Activated CD8-positive, alpha-beta memory T cell treated with anti-CD3 and anti-CD28 coated beads for 1 hour (primary cell): ENCODE measurements at places on chromosomes 1 and 21.

- DNase-seq = no peak
Measured at GRCh38 chr1:171963762-171964161, 122.5 kb downstream of the DNM3 start.

DNA sequence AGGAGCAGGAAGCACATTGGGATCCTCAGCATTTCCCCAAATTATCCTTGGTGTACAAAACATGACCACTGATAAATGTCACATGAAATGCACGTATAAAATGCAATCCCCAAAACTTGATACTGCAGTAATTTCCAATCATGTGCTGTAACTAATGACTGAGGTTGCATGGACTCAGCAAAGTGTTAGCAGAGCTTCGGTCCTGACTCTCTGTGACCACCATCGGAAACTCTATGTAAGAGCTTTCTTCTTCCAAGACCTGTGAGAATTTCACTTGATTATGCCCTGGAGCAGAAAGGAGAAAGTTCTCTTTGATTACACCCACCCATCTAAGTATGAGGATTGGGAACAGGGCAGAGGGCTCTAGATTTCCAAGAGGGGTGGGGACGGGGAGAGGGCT, 908 bp downstream of the CD53 start:
- no peak for DNase-seq

DNA sequence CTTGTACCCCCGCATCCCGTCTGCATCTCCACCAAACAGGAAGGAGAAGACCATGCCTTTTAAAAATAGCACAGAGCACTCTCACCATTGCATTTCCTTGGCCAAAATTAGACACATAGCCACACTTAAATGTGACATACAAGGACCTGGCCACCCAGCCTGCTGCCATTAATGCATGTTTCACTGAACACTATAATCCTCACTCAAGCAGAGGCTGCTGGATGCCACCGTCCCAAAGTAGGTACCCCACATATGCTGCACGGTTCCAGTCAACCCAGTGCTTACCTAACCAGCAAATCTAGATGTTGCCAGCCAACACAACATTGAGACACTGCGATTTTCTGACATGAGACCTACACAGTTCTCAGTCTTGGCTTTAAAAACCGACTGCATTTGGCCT, 107.7 kb downstream of the ADSS2 start:
- no peak for DNase-seq

DNA sequence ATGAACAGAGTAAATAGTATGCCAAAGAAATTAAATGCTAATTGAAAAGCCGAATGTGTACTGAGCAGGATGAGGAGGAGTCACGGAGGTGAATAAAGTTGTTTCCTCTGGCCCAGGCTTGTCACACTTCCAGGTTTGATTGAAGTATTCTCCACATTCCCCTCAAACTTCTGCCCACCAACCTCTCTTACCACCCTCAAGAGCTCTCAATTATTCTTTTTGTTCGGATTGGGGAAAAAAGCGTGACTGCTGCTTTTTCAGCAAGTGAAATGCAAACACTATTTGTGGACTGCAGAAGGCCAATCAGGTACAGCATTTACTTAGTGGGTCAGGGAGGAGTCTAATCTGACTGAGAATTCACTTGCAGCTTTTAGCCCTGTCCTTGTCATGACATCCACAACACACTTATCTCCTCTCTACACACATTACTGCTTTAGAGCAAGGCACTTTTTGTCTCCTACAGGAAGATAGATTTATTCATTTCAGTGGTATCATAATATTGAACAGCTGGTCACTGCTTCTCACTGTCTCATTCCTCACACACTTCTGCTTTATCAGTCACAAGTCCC, 375.6 kb upstream of the PRMT6 start:
- no peak for DNase-seq

DNA sequence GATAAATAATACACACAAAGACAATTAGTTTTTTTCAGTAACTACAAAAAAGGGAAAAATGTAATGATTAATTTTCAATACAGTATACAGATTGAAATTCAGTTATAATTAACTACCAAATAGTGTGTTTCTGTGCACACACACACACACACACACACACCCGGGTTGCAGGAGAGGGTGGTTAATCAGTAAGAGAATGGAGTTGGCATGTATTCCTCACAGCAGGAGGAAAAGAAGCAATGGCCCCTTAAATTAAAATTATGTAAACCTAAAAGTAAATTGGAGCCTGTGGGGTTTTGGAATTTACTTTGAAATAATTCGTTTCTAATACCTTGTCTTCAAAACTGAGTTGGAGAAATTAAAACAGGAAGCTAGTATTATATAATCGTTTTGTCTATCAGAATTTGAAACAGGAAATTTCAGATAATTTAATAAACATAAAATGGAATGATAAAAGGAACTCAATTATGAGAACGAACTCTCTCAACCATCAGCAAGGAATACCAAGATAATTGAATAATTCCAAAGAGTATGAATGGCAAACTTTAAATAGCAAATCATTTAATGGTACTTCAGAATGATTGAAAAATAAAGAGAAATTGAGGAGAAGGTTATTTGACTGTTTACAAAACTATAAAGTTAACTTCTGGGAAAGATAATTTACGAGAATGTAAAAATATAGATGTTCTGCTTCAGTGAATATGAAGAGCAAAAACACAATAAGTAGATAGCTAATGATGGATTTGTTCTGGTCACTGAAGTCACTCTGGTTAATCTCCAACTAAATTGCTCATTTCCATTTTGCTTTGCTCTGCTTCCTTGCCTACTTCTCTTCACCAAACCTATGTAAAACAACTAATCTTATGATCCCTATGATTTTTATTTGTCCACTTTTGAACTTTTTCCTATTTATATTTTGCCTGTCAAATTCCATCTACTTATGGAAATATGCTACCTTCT, 547.9 kb upstream of the ZP4 start:
- no peak for DNase-seq

GRCh38 chr1:236365999-236366570, 28.0 kb upstream of the EDARADD start:
- DNase-seq = no peak

- DNase-seq = no peak
Measured at GRCh38 chr21:31872452-31873274, at the start of gene HUNK. Gene HUNK, plus strand, starts transcription at chr21:31873020. Its CDS starts 655 bp downstream, at chr21:31873675.

DNA sequence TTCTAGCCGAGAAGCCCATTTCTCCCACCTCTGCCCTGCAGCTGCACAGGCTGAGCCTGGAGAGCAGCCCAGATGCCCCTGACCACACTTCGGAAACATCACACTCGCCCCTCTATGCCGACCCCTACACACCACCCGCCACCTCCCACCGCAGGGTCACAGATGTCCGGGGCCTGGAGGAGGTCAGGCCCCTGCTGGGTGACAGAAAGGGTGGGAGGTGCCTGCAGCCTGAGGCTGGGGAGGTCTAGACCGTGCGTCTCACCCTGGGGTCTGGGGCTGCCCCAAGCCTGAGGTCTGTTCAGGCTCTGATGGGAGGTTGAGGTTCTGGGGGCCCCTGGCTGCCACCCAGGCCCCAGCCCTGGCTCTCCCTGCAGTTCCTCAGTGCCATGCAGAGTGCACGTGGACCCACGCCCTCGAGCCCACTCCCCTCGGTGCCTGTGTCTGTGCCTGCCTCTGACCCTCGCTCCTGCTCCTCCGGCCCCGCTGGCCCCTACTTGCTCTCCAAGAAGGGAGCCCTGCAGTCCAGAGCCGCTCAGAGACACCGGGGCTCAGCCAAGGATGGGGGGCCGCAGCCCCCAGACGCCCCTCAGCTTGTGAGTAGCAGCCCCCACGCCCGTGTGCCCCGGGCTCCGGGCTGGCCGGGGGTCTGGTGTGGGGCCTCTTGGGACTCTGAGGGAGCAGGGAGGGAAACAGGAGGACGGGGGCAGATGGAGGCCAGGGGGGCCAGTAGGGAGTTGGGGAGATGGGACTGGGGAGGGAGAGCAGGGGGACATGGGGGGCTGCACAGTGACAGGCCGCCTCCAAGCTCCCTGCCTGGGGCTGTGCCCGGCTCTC, 7.4 kb downstream of the PLEKHN1 start:
- DNase-seq = no peak

DNA sequence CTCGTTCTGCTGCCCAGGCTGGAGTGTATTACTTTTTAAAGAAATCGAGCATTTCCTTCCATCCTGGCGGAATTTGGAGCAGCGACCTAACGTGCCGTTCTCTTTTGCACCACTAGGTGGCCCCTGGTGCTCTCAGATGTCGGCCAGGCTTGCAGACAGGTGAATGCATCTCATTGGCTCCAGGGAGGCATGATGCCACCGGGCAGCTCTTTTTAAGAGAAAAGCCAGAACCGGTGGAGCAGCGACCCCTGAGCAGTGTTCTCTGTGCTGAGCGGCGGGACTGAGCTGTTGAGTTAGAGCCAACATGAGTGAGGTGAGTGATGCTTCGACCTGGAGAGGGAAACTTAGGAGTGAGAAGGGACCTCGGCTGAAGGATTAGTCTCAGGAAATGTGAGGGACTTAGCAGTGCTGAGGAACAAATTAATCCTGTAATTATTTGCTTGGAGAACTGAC, at the start of gene PCP4:
PCP4 (plus strand) TSS at position 241 of the 453 bp plus-strand sequence; CDS start at position 305, 64 bp downstream.
- peak; percentile 3 for DNase-seq

- no peak for DNase-seq
Measured at GRCh38 chr1:19776287-19776686, 23.4 kb downstream of the TMCO4 start.

DNA sequence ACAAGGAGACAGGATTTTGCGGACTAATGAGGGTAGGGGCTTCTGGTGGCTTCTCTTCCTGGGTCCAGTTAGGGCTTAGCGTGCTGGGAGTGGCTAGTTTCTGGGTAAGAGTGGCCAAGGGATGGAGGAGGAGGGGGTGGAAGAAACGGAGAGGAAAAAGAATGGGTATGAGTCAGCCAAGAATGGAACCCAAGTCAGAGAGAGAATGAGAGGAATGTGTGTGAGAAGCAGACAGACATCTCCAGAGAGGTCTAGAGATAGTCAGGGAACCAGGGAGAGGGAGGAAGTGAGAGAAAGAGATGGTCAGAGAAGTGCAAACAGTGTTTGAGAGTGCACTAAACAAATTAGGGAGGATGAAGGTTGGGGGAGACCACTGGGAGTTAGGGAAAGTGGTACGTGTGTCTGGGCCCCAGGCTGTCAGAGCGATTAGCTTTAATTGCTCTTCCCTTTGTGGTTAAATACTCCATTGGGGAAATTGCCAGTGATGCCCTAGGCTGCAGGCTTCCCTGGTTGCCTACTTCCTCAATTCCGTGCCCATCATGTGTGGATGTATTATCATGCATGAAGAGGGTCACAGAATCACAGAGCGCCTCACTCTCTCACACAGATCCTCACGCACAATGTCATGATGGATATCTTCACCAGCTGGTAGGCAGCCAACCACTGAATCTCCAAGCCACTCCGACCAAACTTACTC, 1.4 kb downstream of the PEA15 start:
- DNase-seq = no peak

DNA sequence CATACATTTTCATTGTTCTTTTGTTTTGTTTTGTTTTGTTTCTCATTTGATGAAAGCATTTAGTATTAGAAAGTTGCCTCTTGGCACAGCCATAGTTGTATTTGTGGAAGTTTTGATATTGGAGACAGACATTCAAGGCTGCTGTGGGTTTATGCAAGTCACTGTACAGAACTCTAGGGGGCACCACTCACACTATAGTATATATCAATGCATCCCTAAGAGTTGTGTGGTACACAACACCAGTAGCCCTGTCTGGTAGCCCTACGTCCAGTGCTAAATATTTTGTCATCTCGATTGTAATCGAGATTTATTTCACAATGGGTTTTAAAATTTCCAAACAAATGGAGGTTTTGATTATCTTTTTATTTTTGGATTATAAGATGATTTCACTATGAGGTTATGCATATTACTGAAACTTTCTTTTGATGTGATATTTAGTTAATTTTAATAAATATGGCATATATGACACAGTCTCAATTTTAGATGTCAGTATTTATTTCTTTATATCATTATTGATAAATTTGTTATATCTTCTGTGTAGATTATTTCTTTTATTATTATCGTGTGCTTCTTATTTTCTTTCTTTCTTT, 112.2 kb downstream of the NR5A2 start:
- DNase-seq = no peak

DNA sequence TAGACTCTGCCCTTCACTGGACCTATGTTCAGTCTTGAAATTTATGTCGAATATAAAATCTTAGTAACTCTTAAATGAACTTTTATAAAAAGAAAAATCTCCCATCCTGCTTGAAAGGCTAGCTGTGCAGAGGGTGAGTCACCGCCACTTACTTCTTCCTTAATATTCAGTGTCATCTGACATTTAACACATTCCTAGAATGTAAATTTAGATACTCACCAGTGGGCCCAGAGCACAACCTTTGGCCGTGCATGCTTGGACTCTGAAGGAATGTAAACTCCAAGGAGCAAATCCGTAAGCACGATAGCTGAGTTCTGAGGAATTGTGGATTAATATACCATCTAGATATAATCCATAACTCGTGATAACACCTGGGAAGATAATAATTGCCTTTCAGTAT, 403.3 kb downstream of the KCTD3 start:
- DNase-seq = no peak

DNA sequence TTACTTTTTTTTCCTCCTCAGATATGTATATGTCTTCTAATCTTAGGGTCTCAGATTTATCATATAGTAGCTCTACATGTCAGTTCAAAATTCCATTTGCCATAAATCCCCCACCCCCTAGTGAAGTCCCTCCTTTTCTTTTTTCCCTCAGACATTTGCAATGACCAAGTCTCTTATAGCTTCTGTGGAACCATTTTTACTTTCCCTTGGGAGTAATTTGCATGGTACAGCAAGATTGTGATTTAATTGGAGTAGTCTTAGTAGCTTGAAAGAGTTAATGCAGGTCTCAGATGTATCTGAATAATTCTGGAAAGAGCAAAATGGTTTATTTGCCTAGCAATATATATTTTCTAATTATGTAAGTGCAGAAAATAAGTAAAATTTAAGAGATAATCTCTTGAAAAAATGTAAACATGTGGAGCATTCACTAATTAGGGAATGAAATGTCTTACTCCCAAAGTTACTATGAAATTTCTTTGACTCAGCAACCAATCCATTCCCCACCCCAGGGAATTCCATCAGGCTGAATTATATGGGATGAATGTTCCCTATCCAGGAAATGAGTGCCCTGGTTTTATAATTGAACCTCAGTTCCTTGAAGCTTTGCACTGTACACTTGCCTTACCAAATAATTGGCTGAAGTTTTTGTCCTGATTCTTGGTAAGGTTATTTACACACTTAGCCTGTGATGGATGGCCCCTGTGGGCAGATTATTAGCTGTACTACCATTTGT, 267.0 kb downstream of the DNM3 start:
- DNase-seq = no peak

- peak; percentile 94 for DNase-seq
Measured at GRCh38 chr1:2205191-2205952, 10.8 kb upstream of the FAAP20 start.

GRCh38 chr1:205592443-205593003, 39.3 kb downstream of the ELK4 start:
- DNase-seq = no peak

GRCh38 chr1:19800076-19800804, 524 bp upstream of the TMCO4 start:
- peak; percentile 10 for DNase-seq

GRCh38 chr1:4273747-4274146, 373.7 kb upstream of the C1orf174 start:
- no peak for DNase-seq

DNA sequence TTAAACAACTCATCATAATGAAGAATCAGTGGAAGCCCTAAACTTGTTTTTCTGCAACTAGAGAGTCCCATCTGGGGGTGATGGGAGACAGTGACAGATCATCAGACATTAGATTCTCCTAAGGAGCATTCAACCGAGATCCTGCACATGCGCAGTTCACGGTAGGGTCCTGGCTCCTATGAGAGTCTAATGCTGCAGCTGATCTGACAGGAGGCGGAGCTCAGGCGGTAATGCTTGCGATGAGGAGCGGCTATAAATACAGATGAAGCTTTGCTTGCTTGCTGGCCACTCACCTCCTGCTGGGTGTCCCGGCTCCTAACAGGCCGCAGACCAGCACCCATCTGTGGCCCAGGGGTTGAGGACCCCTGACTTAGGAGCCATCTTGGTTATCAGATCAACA, 247.2 kb downstream of the FMN2 start:
- DNase-seq = no peak
